ENCODE measurements at places on chromosomes 2 and 18.

DNA sequence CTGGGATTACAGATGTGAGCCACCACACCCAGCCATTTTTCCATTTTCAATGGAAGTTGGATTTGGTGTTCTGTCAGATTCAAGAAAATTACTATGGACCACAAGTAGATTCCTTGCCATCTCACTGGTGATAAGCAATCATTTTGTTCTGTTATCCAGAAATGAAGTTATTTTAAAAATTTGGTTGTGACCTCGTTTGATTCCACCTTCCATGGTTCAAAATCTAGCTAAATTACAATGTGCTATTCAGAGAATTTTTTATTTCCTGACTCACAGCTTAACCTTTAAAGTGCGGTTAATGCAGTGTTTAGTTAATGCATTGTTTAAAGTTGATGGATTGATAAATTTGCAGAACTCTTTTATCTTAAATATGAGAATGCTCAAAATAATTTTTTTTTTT, 243.2 kb upstream of the BOD1L2 start:
- DNase-seq, result no peak

DNA sequence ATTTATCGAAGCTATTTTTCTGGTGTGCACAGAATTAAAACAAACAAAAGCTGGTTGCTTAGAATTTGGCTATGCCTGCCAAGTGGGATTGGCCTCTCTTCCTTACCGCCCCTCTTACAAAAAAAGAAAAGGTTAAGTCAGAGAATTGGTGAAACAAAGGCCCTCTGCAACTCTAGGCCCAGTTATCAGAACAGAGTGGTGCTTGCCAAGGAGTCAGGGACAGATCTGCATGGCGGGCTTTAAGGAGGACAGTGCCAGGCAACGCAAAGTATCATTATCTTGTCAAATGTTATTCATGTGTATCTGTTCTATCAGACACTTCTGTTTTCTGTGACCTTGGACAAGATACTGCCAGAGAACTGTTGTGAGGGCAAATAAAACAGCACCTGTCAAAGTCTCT, 78.3 kb downstream of the TGIF1 start:
- no peak for DNase-seq

GRCh38 chr2:177597759-177598158, 205.2 kb downstream of the AGPS start:
- no peak for DNase-seq

DNA sequence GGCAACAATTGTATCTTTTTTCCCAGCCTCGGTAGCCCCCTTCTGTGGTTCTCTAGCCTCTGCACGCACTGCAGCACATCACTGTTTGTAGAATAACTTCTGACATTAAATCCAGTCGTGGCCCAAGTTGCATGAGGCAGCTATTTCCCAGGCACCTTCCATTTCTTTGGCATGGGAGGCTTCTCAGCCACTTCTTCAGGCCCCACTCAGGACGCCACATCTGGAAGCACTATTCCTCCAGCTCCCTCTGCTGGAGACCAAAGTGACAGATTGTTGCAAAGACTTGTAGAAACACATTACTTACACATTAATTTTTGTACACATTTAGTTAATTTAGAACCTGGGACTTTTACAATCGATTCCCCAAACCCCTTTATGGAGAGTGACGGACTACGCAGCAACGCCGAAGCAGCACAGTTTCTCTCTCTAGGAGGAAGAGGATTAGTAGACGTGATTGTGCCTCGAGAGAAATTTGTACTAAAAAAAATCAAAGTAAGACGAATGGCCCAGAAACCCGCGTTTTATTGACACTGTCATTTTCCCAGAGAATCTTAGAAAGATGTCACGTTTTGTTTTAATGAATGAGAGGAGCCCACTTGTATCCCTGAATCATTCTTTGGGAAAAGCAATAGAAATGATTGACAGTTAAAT, 57.8 kb upstream of the RGPD5 start:
- DNase-seq, result no peak

GRCh38 chr2:226489775-226490541, 309.7 kb downstream of the IRS1 start:
- no peak for DNase-seq

GRCh38 chr2:104919127-104919526, 65.2 kb downstream of the POU3F3 start:
- DNase-seq, result no peak

- no peak for DNase-seq
Observed at GRCh38 chr2:1625281-1626001, 118.9 kb downstream of the PXDN start.

DNA sequence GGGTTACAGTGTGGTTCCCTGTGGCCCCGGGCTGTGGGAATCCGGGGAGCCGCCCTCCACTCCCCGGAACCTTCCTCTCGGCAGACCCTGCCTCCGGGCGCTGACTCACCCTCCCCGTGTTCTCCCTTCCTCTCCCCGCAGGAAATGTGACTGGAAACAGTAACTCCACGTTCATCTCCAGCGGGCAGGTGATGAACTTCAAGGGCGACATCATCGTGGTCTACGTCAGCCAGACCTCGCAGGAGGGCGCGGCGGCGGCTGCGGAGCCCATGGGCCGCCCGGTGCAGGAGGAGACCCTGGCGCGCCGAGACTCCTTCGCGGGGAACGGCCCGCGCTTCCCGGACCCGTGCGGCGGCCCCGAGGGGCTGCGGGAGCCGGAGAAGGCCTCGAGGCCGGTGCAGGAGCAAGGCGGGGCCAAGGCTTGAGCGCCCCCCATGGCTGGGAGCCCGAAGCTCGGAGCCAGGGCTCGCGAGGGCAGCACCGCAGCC, 59.5 kb downstream of the TNFRSF11A start:
- no peak for DNase-seq

DNA sequence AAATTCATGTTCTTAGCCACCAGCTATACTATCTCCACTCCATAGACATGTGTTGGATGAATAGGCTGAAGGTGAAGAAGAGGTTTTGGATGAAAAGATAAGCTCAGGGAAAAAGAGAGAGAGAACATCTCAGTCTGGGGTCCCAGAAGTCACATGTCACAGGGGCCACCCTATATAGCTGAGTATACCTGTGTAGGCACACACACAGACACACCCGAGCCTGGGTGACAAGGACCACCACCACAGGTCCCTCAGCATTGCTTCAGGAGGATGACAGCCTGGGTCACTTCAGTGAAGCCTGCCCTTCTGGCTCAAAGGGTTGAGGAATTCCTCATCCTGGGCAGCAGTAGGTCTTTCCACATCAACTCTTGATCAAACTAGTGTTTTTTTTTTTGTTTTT, 56.2 kb downstream of the POLR1A start:
- no peak for DNase-seq

DNA sequence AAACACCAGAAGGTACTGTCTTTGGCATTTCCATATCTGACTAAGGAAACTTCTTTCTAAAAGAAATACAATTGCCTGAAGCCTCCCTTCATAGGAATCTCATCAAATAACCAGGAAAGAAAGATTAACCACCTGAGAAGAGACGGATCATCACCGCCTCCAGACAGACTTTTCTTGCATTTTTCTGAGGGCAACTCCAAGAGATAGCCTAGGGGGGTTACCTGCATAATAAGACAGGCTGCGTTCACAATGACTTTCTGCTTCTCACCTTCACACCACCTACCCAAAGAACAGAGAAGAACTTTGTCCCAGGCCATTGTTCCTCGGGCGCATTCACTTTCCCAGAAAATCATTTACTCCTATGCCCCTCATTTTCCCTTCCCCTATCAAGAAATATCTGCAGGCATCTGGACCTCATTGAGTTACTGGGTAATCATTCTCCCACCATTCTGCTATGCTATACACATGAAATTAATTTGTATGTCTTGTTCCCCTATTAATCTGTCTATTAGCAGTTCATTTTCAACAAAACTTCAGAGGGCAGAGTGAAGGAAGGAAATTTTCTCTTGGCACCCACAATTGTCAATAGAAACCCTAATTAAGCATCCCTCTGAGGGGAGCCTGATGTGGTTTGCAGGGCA, 8.3 kb upstream of the POMC start:
- no peak for DNase-seq

DNA sequence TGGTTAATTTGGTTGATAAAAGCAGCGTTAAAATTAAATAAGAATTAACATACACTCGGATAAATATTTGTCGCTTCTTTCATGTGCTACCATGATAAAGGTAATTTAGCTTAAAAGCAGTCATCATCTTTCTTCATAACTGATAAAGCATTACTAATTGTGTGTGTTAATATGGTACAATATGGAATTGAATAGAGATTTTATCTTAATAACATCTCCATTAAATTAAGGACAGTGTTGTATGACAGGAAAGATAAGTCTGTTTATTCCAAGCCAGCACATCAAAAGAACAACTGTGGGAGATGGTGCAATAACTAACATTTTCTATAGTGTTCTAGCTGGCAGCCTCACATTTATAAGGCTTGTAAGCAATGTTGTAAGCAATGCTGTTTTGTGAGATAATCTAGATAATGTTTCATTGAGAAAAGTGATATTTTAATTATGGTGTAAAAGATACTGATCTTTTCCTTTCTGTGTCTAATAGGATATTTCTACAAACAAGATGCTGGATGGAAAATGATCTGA, 64.4 kb upstream of the AFF3 start:
- DNase-seq, result no peak

DNA sequence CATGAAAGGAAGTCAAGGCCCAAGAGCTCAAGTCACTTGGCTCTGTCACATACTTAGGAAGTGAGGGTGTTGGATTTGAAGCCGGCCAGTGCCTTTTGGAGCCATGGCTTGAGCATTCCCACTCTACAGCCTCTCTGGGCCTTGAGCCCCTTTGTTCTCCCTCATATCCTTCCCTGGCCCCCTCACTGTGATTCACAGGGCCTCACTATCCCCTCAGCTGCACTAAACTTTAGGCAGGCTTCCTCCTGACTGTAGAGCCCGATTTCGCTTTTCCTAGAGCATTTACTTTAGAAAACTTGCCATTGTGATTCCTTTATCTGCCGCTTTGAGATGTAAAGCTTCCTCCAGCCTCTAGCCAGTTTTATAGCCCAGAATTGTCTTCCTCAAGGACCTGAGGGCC, 107.6 kb downstream of the FBXO15 start:
- DNase-seq, result no peak

- no peak for DNase-seq
Observed at GRCh38 chr18:67933271-67933670, 416.8 kb upstream of the DSEL start.

DNA sequence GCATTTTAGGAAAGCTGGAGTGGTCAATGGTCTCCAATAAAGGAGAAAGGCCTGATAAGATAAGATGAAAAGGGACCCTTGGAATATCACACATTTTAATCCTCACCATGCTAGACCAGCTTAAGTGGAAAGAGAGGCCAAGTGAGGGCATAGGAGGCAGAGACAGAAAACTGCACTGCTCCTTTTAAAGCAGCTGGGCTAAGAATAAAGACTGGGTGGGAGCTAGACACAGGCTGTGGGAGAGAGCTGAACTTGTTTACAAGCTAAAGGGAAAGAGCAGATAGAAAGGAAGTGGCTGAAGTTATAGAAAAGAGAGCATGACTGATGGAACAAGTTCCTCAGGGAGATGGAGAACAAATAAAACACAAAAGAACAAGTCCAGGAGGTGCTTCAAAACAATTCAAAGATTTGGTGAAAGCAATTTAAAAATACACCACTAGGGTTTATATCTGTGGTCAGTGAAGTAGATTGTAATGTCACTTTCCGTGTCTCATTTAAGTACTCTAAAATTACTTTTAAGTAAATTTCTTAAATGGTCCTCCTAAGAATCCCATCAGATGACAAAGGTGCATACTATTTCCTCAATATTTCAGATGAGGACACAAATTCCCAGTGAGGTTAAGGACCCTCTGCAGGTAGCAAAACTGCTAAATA, 7.5 kb downstream of the COL5A2 start:
- no peak for DNase-seq

DNA sequence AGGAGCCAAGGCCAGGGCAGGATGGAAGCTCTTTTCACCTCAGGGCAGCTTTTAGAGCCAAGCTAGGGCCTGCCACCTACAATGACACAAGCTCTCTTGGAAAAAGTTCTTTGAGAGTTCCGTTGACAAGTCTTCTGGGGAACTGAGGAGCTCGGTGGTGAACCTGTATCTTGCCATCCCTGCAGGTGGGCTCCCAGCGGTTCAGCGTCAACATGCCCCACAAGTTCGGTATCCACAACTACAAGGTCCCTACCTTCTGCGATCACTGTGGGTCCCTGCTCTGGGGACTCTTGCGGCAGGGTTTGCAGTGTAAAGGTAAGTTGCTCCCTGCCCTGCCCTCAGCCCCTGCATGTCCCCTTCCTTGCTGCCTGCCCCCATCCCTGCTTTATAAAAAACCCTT, 312.8 kb upstream of the EPAS1 start:
- DNase-seq, result no peak

- DNase-seq, result no peak
Observed at GRCh38 chr18:23226930-23227725, 91.8 kb downstream of the CABLES1 start.

DNA sequence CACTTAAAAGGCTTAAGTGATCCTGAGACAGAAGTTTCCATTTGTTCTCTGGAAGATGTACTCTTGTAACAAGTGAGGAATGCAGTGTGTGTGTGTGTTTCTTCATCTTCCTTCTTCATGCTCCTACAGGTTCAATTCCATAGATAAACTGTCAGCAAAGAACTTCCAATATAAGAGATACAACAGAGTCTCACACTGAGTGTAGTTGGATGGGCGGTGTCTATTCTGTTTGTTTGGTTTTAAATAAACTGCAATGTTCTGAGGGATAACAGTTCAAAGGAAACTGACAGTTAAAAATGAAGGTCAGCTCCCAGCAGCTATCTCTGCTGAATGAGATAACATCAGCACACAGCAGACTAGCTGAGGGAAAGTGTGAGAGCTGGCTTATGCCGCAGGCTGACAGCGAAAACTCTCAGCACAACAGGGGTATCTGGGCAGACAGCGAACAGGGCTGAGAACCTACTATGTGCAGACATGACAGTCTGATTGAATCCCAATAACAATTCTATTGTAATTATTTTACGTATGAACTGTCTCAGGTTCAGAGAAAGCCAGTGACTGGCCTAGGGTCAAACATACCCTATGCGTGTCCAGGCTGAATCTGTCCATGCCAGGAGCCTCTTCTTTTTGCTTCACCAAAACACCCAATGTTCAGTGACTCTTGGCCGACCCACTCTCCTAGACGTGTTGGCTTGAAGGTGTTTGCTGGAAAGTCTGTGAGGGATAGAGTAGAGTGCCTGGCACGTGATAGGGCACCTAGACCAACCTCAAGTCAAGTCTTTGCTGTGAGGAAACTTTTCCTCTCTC, 201.9 kb upstream of the TRIB2 start:
- no peak for DNase-seq

GRCh38 chr2:233084488-233084887, 24.3 kb downstream of the INPP5D start:
- DNase-seq, result no peak

GRCh38 chr2:7621018-7621814, 704.0 kb downstream of the RNF144A start:
- no peak for DNase-seq

GRCh38 chr2:96218508-96219131, 10.0 kb upstream of the STARD7 start:
- DNase-seq, result no peak

GRCh38 chr2:199966405-199966804, 11.0 kb downstream of the MAIP1 start:
- no peak for DNase-seq

- DNase-seq, result no peak
Observed at GRCh38 chr2:172725284-172725683, 10.4 kb upstream of the RAPGEF4 start.

All from stimulated activated CD4-positive, alpha-beta T cell treated with anti-CD3 and anti-CD28 coated beads, Interleukin-15, amount 100 ng/mL, for 1 hour (primary cell).